NCI-H2029 (cell line): ENCODE measurements at places on chromosomes 11 and 22.
A peak's percentile ranks its signal among the peaks of the same experiment; 100 is the strongest.

DNA sequence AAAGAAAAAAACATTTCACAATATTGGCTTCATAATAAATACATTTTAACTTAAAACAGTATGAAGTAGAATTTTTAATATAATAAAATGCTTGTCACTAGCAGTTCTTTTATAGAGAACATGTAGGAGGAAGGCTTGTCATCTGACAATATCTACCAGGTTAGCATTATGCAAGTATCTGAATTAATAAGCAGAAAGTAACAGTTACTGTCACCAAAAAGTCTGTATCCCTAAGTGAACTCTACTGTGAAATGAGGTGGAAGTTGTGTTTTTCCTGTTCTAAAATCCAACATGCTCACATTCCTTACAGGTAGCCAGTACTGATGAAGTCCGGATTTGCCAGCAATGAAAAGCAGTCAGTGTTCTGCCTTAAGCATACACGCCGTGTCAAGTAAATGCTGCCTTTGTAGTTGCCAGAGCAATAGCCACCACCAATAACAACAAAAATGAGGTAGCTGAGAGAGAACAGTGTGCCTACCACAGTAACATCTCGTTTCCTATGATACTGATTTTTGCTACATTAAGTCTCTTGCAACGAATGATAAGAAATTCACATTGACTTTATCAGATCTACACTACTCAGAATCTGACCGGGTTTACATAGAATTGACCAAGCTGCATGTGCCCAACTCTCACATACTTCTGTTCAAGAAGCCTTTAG lies 95.5 kb downstream of the SIK3 start:
- no peak for DNase-seq

GRCh38 chr11:1202776-1203504 lies 19.9 kb upstream of the MUC5B start:
- DNase-seq: no peak

- DNase-seq: no peak
These were observed 4.4 kb downstream of the RBX1 start for GRCh38 chr22:40955571-40955970.

- no peak for DNase-seq
These were observed 198.4 kb upstream of the NARS2 start for GRCh38 chr11:78773077-78773476.

- DNase-seq: no peak
These were observed 226.1 kb upstream of the POU2AF2 start for GRCh38 chr11:111019451-111019850.

DNA sequence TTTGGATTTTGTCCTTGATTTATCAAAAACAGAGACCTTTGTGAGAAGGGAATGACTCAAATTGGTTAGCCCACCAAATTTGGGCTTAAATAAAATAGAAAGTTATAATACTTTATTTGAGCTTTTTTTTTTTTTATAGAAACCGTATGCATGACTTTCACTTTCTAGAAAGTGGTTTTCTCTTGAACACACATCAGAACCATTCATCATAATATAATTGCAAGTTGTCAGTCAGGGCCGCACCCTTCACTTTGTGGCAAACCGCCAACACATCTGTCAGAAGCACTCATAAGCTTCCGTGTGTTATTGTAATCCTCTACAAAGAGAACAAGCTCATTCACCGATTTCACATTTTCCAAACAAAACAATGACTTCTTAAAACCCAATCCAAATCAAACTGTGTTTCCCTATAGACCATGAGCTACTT lies 76.1 kb downstream of the SOX6 start:
- peak; percentile 71 for DNase-seq

- DNase-seq: no peak
These were observed 49.9 kb downstream of the TSPAN18 start for GRCh38 chr11:44776551-44777208.

DNA sequence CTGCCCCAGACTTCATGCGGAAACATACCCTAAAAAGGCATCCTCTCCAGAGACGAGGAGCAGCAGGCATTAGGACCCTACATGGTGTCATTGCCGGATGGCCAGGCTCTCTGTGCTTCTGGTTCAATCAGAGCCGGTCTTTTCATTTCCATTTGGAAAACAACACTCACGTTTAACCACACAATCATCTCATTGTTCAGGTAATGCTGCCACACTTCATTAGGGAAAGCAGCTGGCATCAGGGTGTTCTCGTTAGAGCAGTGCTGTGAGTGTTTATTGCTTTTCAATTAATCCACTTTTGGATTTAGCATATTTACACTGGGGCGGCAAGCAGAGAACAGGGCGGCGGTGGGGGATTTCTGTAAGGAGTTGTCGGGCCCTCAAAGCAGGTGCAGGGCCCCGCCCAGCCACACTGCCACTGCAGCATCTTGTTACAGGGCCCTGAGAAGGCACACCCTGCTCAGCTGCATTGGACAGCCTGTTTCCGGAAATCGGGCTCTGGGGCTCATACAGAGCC lies 338.6 kb downstream of the SHANK2 start:
- DNase-seq: peak; percentile 100

- DNase-seq: no peak
These were observed 669 bp downstream of the ETS1 start for GRCh38 chr11:128586689-128587088.

GRCh38 chr11:45150943-45151342 lies 4.5 kb downstream of the PRDM11 start:
- no peak for DNase-seq

DNA sequence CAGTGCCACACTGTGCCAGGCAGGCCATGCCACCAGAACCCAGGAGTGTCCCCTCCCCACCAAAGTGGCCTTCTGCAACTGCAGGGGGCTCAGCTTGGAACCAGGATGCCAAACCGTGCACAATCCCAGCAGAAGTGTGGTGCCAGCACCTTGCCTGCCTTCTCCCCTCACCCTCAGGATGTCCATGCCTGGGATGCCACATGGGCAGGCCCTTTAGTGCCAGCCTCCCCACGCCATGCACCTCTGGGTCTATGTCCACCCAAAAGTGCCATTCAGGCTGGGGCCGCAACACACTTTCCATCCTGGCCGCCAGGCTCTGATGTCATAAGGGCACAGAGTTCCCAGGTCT lies 8.7 kb upstream of the TBC1D22A start:
- no peak for DNase-seq

- peak; percentile 71 for DNase-seq
These were observed at the start of gene SBF2 for GRCh38 chr11:10293423-10294289. SBF2 (minus strand) TSS chr11:10294219; CDS start chr11:10294069, 150 bp downstream.

DNA sequence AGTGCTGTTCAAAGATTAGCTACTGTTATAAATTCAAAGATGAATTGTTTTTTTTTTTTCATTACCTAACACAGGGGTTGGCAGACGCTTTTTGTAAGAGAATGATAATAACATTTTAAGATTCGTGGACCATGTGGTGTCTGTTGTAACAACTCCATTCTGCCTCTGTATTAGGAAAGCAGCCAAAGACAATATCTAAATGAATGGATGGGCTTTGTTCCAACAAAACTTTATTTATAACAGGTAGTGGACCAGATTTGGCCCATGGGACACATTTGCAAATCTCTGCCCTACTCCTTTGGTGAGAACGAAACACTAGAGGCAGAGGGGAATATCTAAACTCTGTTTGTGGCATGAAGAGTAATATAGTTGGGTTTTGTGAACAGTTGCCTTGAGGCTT lies 83.6 kb upstream of the BLID start:
- no peak for DNase-seq
